Activated CD4-positive, alpha-beta T cell treated with anti-CD3 and anti-CD28 coated beads for 48 hours (primary cell): ENCODE measurements at places on chromosomes 12 and 14.
A peak's percentile ranks its signal among the peaks of the same experiment; 100 is the strongest.

- no peak for DNase-seq
Observed at GRCh38 chr12:49673446-49674317, 33.5 kb downstream of the FMNL3 start.

DNA sequence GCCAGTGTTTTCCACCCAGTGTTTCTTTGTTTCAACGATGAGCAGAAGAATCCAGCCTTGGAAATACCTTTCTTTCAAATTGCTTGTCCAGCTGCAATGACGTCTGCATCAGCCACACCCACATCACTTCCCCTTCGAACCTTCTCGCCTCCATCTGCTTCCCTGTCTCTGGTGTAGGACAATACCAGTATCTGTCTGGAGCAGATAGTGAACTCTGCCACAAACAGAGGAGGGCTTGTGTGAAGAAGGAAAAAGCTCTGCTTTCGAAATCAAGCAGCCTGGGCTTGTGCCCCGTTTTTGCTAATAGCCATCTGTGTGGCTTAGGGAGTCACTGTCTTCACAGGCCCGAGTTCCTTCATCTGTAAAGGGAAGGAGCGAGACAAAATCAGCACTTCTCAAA lies 415.4 kb downstream of the ZFP36L1 start:
- no peak for DNase-seq

GRCh38 chr12:11040162-11040561 lies 9.0 kb upstream of the TAS2R31 start:
- DNase-seq: no peak

DNA sequence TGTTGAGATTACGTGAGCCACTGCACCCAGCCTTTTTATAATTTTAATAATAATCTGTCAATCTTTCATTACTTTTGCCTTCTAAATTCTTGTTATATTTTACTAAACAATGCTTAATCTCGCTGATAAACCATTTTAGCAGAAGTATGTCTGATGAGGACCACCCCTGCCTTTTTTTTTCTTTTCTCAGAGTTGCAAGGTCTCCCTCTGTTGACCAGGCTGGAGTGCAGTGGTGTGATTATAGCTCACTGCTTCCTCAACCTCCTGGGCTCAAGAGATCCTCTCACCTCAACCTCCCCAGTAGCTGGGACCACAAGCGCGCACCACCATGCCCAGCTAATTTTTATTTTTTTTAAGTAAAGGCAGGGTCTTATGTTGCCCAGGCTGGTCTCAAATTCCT lies 118.6 kb upstream of the DNM1L start:
- no peak for DNase-seq

DNA sequence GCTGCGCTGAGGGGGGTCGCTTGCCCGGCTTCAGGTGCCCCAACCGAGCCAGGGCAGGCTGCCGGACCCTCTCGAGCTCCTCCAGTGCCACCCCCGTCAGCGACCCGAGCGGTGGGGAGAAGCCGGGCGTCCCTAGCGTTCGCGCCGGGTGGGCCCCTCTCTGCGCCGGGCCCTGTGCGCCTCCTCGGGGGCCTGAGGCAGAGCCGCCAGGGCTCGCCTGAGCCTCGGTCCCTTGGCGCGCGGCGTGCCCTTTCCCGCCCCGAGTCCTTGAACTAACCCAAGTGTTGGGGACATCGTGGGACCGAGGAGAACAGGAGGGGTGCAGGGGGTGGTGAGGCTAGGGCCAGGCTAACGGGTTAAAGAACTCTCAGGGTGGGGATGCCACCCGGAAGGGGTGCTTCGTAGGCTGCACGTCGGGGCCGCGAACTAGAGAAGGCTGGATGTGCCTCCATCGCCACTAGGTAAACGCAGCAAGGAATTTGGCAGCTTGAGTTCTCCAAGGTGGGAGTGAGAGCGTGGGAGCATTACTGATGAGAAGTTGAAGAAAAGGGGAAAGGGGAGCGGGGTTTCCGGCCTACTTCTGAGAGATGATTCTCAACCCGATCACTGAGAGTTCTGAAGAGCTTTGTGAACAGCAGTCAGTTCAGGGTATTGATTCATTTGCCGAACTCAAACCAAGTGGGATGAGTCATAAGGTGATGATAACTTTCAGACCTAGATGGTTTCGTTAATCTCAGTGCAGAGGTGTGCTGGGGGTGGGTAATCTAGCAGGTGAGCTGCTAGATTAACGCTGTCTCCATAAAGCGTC lies 618 bp downstream of the RNF34 start:
- DNase-seq: peak; percentile 75
